ENCODE measurements at places on chromosomes 6 and 20.

DNA sequence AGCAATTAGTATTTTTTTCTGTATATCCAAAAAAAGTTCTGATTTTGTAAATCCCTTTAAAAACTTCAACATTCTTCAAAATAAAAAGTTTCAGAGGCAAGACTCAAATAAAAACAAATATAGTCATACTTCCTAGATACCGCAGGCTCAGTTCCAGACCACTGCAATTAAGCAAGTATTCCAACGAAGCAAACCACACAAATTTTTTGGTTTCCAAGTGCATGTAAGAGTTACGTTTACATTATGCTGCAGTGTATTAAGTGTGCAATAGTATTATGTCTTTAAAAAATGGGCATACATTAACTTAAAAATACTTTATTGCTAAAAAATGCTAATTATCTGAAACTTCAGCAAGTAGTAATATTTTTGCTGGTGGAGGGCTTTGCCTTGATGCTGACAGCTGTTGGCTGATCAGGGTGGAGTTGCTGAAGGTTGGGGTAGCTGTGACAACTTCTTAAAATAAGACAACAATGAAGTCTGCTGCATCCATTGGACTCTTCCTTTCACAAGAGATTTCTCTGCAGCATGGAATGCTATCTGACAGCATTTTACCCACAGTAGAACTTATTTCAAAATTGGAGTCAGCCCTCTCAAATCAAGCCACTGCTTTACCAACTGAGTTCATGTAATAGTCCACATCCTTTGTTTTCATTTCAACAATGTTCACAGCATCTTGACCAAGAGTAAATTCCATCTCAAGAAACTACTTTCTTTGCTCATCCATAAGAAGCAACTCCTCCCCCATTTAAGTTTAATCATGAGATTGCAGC lies 46.0 kb downstream of the PHIP start:
- ATAC-seq, result no peak

GRCh38 chr6:3041606-3042005 lies 26.7 kb upstream of the RIPK1 start:
- ATAC-seq, result no peak

GRCh38 chr6:110875548-110876169 lies 1.1 kb downstream of the AMD1 start:
- peak; percentile 29 for ATAC-seq

DNA sequence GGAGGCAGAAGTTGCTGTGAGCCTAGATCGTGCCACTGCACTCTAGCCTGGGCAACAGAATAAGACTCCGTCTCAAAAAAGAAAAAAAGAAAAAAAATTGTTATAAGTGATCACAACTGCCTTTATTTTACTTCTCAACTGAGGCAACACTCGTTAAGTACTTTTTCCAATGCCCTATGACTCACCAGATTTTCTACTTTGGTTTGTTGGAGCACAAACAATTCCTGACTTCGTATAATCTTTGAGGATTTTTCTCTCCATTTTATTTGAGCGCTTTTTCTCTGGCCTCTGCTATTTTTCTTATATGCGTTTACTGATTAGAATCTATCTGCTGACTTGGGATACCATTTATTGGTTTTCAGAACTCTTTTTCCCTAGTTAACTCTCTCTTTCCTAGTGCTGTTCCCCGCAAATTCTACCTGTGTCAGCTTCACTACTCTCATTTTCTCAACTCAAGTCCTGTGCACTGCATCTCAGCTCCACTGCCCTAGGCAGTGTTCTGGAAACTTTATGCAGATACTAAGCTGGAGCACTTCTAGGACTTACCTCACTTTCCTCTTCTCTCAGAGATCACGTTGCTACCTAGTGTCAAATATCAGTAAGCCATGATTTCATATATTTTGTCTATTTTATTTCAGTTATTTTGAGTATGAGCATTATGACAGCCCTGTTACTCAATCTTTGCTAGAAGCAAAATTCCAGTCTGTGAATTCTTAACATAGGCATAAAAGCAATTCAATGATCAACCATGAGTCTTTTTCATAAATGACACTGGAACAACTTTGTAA lies 1120.1 kb upstream of the CITED2 start:
- no peak for ATAC-seq

DNA sequence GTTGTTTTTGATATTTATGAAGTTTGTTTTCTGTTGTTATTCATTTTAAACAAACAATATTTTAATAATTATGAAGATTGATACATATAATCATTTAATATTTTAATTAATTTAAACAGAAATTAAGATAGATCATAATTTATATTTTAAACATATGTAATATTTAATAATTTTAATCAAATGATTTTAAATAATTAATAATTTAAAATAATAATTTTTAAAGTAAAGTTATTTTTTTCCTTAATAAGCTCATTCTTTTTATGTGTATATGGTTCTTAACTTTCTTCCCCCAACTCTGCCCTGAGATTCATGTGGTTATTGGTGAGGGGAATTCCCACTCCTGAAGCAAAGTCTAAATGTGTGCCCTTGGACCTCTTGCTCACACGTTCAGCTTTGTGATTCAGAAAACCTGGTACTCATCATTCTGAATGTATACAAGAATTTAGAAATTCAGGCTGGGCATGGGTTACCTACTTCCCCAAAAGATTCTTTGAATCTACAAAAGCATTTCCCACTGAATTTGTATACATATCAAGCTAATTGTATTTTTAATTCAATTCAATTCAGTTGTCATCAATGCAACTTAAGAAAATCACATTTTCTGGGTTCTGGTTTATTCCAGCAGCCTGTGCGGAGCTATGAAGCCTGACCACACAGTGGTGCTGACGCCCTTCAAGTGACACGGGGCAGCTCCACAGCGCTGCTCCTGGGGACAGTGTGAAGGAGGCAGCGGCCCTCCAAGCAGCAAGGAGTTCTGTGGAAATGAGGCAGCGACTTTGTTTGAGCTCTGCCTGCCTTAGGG lies 168.9 kb upstream of the UST start:
- ATAC-seq, result peak; percentile 83

DNA sequence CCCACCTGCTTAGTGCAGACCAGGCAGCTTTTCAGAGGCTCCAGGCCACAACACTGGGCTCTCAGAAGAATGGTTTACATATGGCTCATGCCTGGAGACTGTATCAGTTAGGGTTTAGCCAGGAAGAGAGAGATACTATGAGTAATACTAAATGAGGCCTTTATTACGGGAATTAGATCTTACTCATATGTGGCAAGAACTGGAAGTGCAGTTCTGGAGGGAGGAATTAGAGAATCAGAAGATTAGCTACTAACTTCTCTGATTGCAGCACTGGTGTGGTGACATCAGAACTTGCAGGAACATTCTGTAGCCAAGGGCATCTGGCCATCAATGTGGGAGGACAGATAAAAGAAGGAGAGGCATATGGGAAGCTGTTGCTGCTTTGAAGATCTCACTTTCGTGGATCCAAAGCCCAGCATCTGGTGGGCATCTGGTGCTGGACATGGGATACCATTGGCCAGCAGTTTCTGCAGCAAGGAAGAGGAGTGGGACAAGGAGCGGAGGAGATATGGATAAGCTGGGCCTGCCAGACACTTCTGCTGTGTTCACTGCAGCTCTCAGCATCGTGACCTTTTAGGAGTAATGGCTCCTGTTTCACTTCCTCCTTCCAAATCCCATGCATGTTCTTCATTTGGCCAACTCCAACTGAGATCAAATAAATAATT lies 248.5 kb downstream of the BTBD3 start:
- no peak for ATAC-seq

DNA sequence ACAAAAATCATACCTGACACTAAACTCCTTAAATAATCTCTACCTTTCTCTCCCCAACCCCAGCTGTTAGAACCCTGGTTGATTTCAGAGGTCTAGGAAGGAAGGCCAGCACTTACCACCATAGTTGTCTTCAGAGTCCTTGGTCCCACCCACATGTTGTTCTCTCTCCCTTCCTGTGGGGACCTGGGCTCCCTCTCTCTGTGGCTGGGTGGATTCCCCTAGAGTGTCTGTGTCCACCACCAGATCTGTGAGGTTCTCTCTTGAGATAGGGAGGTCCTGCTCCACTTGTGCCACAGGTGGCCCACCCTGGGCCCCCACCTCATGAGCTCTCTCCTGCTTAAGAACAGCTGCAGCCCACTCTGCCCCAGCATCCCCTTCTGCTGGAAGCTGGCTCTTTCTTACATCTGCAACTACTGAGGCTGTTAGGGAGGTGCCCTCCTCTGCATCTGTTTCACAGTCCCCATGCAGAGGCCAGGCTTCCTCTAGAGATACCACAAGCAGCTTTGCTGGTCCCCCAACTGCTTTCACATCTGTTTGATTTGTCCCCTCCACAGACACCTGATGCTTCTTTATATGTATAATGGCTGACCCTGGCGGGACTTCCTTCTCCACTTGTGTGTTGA lies 5.2 kb downstream of the MDC1 start:
- no peak for ATAC-seq

DNA sequence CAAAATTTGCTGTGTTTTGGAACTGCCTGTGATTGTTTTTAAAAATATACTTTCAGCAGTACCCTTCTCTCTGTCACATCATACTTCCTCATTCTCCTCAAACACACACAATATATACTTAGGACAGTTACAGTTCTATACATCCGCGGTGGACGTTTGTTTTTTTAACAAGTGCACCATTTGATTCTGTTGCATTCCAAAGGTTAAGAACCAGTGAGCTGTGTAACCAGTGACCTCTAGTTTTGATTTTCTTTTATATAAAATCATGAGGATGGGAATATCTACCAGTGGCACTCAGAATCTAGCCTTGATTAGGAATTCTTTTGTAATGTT lies 152.8 kb downstream of the CARMIL1 start:
- no peak for ATAC-seq

DNA sequence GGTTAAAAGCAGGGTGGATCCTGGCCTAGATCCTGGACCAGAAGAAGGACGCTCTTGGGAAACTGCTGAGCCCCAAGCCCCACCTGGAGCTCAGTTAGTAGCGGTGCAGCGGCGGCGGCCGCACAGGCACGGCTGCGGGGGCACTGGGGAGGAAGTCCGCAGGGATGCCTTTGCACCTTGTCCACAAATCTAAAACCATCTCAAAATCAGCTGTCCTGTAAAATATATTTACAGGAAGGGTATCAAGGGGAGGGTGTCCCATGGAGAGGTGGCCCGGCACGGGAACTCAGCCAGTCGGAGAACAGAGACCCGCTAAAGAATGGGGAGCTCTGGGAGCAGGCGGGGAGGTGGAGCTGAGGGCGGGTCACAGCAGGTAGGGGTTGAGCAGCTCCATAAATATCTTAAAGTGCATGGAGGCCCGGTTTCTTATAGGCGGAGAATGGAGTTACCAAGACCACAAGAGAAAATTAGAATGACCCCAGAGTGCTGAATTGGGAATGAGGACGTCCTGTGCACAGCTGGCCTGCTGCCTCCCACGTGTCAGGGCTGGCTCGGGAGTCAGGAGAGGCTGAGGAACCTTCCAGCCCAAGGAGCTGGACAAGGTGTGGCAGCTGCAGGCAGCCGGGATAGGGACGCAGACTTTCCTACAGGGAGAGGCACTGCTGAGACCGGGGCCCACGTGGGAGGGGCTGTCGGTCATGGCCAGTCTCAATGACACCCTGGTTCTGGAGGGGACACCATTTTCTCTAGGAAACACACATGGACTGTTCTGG lies 8.0 kb downstream of the MTG2 start:
- ATAC-seq, result no peak

DNA sequence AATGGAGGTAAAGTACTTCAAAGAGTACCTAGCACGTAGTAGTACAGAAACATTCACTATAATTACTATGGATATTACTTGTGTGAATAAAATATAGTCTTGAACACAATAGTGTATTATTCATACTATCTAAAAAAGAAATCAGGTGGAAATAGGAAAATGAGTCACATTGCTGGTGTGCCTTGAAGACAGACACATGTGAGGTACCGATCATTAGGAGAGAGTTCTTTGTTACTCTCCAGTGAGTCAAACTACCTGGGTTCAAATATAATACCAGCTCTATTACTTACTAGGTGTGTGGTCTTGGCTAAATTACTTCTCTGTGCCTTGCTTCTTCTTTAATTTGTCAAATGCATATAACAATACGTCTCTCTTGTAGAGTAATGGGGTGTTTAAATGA lies 50.8 kb upstream of the BEND6 start:
- ATAC-seq, result no peak

- no peak for ATAC-seq
These were observed 833.8 kb upstream of the CITED2 start for GRCh38 chr6:140208286-140208685.

DNA sequence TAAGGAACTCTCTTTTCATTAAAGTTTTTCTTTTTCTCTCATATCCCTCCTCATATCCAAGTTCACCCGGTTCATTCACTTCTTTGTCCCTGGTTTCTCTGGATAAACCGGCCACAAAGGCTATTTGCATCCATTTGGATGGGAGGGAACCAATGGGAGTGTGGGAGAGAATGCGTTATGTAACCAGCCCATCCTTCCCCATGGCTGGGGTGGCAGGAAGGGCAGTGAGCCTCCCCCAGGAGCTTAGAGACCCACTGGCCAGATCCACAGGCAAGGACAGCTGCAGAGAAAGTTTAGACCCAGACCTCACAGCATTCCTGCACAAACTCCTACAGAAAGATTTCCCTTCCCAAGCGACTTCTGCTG lies 10.7 kb downstream of the CASS4 start:
- ATAC-seq, result no peak

Measured in activated CD4-positive, CD25-positive, alpha-beta regulatory T cell treated with anti-CD3 and anti-CD28 coated beads, Interleukin-2, amount 50 U/mL, for 24 hours (primary cell).